ENCODE measurements at places on chromosomes 3 and 15.
A peak's percentile ranks its signal among the peaks of the same experiment; 100 is the strongest.

DNA sequence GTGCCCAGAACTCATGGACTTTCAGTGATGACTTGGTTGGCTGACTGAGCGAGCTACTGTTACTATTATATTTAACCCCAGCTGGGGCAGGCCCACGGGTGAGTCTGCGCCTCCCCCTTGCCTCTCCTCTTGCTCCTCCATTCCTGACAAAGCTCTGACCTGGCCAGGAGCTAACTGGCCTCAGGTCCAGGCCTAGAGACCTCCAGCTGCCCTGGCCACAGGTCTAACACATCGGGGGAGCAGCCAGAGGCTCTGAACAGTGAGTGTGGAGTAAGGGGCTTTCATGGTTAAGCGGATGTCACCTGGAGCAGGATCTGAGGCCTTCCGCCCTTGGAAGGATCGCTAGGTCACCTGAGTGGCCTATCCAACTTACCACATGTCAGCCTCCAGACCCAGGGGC, 96.3 kb upstream of the HERC1 start:
- no peak for DNase-seq

GRCh38 chr3:135056084-135056730, 261.1 kb downstream of the EPHB1 start:
- DNase-seq, result no peak

GRCh38 chr3:60250206-60250605, 1001.0 kb downstream of the FHIT start:
- DNase-seq, result no peak

DNA sequence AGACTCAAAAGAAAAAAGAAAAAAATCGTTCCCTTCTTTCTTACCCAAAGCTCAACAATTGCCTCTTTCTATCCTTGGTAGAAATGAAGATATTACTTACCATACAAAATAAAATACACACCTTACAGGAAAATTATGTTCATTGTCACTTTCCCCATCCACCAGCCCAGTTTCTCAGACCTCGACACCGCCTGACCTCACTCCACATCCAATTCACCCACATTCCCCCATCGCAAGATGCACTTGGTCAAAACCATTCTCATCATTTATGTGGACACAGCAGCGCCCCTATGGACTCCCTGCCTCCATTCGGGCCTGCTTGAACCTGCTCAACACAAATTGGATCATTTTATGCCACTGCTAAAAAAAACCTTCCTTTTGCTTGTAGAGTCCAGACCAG, 7.0 kb downstream of the ANPEP start:
- DNase-seq, result no peak

DNA sequence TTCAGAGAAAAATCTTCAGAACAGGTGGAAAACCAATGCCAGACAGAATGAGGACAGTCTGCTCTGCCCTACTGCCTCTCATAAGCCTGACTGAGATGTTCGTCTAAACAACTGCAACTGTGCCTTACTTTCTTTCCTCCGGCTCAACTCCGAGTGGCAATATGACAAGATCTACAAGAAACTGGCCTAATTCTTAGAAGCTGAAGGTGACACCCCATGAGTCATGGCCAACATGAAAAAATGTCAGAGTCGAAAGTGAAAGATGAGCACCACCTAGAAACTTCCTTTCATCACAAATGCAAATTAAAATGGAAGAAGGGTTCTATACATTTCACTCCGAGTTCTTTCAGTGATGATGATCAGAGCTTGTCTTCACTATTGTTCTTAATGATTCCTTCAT, 12.9 kb downstream of the PCYT1A start:
- DNase-seq, result peak; percentile 38

- DNase-seq, result no peak
These were observed 496.0 kb upstream of the RGMA start for GRCh38 chr15:93585012-93585411.

GRCh38 chr3:64895106-64895990, 207.5 kb upstream of the ADAMTS9 start:
- DNase-seq, result no peak

DNA sequence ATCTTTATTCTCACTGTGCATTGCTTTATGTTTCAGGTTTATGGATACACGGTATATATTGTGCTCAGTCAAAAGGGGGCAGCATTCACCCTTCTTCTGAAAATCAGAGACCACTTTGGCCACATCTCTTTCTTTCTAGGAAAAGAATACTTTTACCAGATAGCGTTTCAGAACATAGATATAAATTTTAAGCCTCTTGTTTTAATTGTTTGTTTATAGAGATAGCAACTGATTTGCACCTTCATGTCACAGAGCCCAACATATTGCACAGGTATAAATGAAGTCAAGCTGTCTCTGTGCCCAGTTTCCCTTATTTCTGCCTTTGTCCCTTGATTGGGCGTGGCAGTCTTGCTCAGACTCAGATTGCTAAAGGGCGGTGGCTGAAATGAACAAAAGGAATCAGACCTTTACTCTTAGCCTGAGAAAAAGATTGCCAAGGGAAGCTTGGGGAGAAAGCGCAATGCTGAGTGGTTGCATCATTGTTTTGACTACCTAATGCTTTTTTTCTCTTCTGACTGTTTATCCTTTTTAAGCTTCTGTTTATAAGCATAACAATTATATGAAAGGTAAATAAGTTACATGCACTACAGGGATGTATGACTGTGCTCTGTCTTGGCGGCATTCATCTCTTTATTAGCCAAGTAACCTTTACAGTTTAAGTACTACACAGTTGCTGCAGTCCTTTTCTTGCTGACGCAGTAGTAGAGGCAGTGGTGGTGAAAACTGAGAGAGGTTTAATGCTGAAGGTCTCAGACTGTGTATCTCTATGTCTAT, 70.8 kb upstream of the ZBTB20 start:
- no peak for DNase-seq

GRCh38 chr3:132443421-132443820, 26.1 kb downstream of the DNAJC13 start:
- DNase-seq, result no peak

DNA sequence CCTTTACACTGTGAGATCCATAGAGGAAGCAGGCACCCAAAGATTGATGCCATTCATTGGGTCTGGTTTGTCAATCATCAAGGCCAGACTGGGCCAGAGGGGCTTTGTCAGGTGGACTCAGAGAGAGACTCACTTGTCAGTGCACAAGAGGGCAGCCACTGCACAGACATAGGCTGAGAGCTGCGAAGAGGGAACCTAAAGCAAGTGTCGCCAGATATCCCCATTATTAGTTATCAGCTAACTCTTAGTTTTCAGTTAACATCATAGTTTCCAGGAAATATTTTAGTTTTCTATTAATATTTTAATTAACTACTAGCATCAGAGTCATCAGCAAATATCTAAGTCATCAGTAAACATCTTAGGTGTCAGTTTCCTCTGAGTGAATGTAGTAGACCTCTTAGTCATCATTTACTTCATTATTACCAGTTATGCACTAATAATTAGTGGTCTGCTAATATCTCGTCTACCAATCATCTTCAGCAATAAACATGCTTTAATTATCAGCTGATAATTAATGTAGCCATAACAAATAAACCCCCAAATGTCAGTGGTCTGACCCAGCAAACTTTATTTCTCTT, 41.7 kb upstream of the LIMD1 start:
- no peak for DNase-seq

GRCh38 chr3:126891791-126892190, 91.1 kb upstream of the PLXNA1 start:
- DNase-seq, result no peak

GRCh38 chr3:9231006-9231405, 18.4 kb downstream of the SRGAP3 start:
- DNase-seq, result no peak

DNA sequence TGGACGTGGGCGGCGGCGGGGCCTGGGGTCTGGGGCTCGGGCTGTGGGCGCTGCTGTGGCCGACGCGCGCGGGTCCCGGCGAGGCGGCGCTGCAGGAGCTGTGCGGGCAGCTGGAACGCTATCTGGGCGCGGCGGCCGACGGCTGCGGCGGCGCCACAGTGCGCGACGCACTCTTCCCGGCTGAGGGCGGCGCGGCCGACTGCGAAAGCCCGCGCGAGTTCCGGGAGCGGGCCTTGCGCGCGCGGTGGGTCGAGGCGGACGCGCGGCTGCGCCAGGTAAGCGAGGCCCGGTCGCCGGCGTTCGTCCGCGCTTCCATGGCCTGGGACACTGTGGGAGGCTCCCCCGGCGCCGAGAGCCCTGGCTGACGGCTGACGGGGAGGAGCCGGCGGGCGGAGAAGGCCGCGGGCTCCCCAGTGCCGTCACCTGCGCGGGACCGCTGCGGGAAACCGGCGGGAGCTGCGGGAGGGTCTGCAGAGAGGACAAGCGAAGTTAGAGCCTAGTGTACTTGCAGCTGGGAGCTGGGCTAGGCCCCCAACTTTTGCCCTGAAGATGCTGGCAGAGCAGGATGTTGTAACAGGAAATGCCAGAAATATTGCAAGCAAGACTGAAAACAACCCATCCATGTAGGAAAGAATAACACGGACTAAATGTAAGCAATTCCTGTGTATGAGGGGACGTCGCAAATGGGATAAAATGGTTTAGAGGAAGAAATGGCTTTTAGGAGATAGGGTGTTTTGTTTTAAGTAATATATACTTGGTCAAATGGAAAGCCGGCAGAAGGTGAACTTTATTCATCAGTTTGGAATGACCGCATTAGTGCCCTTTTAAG, 847 bp downstream of the WHAMM start:
- DNase-seq, result no peak

DNA sequence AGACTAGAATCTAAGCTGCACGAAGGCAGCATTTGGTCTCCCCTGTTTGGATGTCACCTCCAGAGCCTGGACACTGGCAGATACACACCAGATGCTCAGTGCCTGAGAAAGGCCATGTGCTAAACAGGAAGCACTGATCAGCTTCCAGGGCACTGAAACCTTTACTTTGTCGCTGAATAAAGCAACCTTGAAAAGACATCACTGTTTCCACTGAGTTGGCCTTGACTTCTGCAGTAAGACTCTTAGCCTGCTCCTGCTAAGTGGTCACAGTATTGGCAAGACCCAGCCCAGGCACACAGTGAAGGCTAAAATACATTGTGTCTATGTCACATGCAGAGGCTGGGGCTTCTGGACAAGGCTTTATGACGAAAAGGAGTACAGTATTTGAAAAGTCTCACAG, 104.3 kb upstream of the ICE2 start:
- DNase-seq, result no peak

DNA sequence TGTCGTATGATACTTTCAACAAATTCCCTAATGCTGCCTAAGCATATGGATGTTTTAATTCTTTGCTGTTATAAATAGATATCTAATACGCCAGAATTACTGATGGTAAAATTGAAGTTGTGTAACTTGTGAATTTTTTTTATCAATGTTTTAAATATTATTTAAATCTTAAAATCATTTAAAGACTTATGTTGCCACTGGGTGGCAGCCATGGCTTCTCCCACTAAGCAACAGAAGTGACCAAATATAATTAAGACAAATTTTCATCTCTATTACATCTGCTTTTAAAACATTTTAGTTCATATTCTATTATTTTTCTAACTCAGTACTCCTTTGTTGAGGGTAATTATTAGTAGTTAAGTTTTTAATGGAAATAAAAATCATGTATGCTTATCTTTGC, 8.1 kb upstream of the IL20RB start:
- no peak for DNase-seq
